CD8-positive, alpha-beta memory T cell (primary cell): ENCODE measurements at places on chromosomes 1 and 21. TPM values are rescaled to one million over a fixed set of nuclear protein-coding genes. Genes with fewer than 3 reads are reported as not detected.
A peak's percentile ranks its signal among the peaks of the same experiment; 100 is the strongest.

- DNase-seq, result no peak
Measured at GRCh38 chr1:243253926-243254232, 1.2 kb downstream of the CEP170 start.

DNA sequence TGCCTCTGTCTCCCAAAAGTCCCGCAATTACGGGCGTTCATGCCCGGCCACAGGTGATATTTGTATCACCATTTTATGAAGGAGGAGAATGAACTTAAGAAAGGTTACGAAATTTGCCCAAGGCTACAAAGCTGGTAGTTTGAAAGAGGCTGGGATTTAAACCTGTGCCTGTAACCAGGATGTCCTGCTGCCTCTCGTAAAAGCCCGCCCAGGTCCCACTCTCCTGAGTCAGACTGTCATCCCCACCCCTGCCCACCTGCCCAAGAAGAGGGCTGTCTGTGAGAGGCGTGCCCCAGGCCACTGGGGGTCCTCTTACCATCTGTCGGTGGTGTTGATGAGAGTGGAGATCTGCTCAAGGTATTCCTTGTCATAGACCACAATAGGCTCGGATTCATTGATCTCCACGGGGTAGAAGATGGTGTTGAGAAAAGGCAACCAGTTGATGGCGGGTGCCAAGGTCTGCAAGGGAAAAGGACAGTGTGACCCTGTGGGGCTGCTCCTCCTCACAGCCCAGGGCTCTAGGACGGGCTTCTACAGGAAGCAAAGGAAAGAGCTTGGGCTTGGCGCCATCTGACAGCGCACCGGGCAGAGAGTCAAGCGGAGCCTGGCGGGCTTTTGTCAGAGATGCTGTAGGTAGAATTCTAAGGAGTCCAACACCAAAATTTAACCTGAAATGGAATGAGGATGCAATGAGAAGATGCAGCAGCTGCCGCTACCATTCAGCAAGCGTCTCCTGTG is 43.2 kb downstream of the ECE1 start:
- no peak for DNase-seq

GRCh38 chr1:61455400-61455799 is 269.5 kb downstream of the TM2D1 start:
- DNase-seq, result no peak

DNA sequence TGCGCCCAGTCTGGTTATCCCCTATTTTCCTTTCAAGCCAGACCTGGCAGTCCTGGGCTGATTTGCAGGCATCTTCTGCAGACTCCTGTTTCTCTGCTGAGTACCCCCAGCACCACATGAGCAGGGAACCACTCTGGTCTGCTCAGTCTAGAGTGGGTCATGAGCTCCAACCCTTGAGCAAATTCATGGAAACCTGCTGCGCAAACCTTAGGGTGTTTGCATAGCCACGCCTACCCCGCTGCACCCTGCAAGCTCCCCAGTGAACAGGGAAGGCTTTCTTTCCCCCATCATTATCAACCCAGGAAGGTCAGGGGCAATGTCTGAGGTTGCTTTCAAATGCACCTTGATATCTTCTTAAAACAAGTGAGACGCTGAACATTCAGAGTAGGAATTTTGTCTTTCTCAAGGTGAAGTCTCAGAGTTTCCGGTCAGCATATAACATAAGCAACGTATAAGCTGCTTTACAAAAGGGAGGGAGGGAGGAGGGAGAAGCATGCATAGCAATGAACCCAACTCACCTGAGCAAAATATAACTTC is 11.1 kb upstream of the KCNE1 start:
- no peak for DNase-seq

DNA sequence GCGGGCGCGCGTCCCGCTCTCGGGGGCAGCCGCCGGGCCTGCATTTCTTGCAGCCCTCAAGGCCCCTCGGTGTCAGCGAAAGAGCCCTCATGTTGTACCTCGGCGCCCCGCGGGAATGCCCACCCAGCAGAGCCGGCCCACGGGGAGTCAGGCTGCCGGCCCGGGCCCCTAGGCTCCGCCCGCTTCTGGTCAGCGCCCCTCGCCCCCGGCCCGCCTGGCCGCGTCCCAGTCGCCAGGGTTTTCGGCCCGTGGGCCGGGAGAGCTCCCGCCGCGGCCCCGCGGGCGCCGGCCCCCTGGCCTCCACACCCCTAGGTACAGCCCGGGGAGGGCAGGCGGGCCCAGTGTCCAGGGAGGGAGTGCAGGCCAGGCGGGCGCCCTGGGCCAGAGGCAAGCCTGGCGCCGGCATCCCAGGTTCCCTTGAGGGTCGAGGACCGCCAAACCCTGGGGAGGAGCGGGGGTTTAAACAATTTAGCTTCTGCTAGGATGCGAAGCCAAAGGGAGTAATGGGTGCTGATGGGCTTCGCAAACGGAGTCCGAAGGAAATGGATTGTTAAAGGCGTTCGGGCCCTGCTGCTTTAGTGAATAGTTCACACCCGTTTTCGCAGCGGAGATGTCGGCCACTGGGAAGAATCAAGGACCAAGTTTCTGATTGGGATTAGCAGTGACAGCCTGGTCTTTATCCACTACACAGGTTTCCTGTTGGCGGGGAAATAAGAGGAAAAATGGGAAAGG is 486 bp upstream of the KCNA3 start:
- DNase-seq, result peak; percentile 47

DNA sequence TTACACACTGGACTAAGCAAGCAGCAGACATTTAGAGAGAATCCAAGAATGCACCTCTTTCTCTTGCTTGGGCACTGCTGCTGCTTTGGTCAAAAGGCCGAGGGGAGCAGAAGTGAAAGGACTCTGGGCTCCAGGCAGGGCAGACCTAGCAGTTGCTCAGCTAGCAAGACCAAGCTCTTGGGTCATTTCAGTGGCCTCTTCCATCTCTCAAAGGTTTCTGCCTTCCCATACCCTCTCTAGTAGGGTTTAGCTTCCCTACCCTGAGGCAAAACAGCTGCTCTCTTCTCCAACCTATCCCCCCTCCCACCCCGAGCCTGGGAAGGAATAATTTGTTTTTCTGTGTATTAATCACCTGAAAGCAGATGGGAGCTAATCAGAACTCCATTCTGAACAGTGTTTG is 25.8 kb downstream of the TFAP2E start:
- no peak for DNase-seq

DNA sequence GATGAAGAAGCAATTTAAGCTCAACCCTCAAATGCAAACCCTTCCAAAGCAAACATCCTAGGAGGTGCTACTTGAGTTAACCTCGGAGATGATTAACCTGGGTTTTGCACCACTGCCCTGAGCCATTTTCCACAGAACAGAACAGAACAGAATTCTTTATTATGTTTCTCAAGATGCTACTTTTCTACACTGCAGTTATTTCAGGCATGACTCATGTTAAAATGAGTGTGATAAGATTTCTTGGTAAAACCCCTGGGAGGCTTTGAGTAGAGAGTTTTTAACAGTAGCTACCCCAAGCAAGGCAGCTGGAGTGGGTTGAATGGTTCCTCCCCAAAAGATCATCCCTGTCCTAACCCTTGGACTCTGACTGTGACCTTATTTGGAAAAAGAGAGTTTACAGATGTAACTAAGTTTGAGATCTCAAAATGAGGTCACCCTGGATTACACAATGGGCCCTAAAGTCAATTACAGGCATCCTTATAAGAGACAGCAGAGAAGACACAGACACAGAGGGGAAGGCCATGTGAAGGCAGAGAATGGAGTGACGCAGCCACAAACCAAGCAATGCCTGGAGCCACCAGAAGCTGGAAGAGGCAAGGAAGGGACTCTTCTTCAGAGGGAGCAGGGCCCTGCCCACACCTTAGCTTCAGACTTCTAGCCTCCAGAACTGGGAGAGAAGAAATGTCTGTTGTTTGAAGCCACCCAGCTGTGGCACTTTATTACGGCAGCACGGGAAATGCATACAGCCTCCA is 153.4 kb downstream of the ETS2 start:
- DNase-seq, result no peak

DNA sequence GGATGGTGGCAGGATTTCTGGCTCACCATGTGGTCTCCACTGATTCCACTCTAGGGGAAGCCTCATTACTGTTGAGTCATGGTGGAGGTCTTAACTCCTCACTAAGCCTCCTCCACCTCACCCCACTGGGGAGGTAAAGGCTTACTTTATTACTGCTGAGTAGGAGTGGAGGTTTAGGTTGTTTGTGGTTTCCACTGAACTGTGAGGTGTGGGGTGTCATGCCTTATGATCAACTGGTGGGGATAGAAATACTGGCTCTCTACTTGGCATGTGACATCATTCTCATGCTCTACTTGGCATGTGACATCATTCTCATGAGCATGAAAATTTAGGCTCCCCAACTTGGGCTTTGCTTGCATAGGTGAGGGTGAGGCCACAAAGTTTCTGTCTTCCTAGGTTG is 35.6 kb downstream of the COL6A1 start:
- DNase-seq, result no peak

DNA sequence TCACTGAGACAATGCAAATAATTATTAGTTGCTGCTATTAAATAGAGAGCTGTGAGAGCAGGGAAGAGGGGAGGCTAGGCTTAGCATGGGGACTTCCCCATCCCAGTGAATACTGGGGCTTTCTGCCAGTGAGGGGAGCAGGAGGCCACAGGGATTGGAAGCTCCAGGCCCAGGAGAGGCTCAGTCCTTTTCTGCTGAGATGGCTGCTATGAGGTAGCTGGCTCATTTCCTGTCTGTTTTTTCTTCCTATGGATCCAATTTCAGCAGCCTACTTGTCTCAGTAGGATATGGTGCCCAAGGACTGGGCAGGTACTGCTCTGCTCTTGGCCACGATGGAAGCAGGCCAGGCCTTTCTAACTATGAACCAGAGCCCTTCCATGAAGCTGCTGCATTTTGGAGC is 10.0 kb downstream of the STMN1 start:
- no peak for DNase-seq

GRCh38 chr1:97849345-97850340 is 71.2 kb downstream of the DPYD start:
- no peak for DNase-seq

DNA sequence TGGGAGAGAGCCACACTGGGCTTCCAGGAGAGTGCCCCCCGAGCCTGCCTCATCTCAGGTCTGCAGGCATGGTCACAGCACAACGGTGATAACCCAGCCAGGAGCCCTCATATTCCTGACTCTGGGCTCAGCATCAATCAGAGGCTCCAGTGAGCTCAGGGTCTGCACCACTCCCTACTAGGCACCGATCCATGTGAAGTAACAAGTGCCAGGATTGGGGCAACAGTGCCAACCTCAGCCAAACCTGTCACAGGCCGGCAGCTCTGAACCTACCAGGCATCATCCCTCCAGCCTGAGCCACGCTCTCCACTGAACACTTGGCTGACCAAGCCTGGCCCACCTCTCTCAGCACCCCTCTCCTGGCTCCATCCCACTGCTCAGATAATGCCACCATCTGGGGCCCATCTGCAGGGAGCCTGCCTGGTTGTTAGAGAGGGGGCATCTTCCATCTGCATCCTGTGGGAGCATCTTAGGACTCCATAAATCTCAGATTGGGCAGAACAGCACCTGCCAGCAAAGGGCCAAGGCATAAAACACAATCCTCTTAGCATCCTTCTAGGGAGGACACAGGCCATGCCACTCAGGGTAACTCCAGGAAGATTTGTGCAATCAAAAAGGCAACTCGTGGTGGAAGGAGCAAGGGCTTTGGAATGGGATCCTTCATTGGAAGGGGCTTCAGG is 213.7 kb upstream of the CSF3R start:
- no peak for DNase-seq

GRCh38 chr1:22176258-22176657 is 33.4 kb upstream of the WNT4 start:
- no peak for DNase-seq

DNA sequence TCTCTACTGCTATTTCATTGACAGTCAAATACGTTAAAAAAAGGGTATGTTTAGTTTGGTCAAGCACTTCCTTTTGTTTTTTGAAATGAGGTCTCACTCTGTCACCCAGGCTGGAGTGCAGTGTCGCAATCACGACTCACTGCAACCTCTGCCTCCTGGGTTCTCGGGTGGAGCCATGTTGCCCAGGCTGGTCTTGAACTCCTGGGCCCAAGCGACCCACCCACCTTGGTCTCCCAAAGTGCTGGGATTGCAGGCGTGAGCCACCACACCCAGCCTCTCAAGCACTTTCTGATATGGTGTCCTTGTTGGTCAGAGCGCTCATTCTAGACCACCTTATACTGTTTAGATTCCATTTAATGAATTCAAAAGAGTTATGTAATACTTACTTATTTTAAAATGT is 20.9 kb upstream of the RHBDL2 start:
- DNase-seq, result no peak

GRCh38 chr1:76901158-76901767 is 34.0 kb downstream of the ST6GALNAC5 start:
- peak; percentile 15 for DNase-seq

DNA sequence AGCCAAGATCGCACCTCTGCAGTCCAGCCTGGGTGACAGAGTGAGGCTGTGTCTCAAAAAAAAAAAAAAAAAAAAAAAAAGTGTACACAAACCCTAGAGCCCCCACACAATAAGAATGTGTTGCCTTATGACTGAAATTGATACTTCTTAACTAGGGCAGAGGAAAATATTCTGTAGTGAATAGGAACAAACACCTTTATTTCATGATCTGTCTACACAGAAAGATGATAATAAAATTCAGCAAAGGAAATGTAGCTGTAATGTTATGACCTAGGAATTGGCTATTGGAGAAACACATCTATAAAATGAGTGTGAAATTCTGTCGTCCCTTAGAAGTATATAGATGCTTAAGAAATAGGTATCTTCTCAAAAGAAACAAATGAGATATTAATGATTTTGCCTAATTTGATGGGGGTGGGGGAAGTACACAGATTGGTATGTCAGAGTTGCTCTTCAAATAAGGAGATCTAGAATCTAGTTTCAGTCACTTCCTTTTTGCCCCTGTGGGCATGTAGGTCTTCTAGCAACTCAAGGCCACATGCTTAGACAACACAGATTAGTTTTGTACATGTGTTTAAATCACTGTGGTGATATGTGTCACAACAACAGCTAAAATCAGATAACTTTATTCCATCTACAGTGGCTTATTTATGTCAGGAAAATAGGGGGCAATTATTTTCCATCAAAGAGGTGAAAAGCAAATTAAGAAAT is 10.7 kb upstream of the GPR25 start:
- DNase-seq, result peak; percentile 19

The CTXND2 gene
- polyA plus RNA-seq, result not detected

The EXTL1 gene
- not detected for polyA plus RNA-seq

The VAV3 gene
- 13.7 TPM for polyA plus RNA-seq

The BCL2L15 gene
- not detected for polyA plus RNA-seq

The CELA2B gene
- not detected for polyA plus RNA-seq

The GPR3 gene
- polyA plus RNA-seq, result not detected

The MNDA gene
- 0.59 TPM for polyA plus RNA-seq

The TNFRSF4 gene
- polyA plus RNA-seq, result 1.9 TPM

The CDC7 gene
- 3.3 TPM for polyA plus RNA-seq

The FCN3 gene
- not detected for polyA plus RNA-seq

The GJA8 gene
- polyA plus RNA-seq, result not detected

The EDARADD gene
- 16.2 TPM for polyA plus RNA-seq
